ENCODE measurements at places on chromosomes 1 and 21. TPM values are rescaled to one million over a fixed set of nuclear protein-coding genes. Genes with fewer than 3 reads are reported as not detected.

DNA sequence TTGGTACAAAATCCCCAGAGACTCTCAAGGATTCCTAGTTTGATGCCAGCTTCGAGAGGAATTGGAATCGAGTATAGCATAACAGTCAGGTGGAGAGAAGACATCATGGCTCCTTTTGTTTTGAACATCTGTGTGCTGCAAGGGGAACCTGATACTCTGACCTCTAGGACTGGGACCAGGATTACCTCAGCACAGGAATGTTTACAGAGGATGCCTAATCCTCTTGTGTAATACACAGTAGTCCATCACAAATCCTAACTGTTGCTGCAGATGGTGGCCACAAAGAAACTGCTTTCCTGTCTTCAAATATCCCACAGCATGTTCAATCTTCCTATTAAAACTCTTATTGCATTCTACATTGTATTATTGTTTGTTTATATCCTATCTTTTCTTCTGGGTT is 111.8 kb upstream of the PRMT6 start:
- H3K4me3 ChIP-seq = no peak overlapping the region
- H3K36me3 ChIP-seq = no peaks in the 10 kb centered on the region

GRCh38 chr1:172821609-172822274 is 162.8 kb downstream of the FASLG start:
- H3K36me3 ChIP-seq = no peaks in the 10 kb centered on the region
- H3K27me3 ChIP-seq = no peaks in the 10 kb centered on the region
- no peak overlapping the region for H3K27ac ChIP-seq
- H3K4me3 ChIP-seq = no peak overlapping the region

DNA sequence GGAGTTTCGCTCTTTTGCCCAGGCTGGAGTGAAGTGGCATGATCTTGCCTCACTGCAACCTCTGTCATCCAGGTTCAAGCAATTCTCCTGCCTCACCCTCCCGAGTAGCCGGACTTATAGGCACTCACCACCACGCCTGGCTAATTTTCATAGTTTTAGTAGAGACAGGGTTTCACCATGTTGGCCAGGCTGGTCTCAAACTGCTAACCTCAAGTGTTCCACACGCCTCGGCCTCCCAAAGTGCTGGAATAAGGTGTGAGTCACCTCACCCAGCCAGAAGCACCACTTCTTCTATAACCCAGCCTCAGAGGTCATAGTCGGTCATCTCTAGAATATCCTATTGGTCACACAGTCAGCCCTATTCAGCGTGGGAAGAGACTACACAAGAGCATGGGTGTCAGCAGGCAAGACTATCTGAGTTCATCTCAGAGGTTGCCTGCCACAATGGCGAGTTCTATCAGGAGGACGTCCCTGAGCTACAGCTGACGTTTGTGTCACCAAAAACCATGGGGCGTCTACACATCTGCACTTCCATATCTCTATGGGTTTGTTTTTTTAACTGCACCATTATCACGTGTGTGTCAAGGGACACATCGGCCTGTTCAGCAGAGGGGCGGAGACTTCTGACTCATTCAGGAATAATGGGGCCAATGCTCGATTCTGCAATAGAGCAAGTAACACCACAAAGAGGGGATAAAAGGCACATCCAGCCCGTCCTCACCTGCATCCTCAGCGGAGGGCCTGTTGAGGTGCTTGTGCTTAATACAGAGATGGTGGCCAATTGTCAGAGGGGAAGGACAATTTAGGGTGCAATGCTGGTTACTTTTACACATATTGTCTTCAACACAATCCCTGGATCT is 256.3 kb upstream of the IRF2BP2 start:
- H3K36me3 ChIP-seq = no peaks in the 10 kb centered on the region
- no peak overlapping the region for H3K27ac ChIP-seq
- H3K4me3 ChIP-seq = no peak overlapping the region
- peak; percentile 7 for DNase-seq

GRCh38 chr1:1910651-1911331 is 4.3 kb upstream of the CALML6 start:
- H3K27ac ChIP-seq = no peak overlapping the region
- H3K27me3 ChIP-seq = no peaks in the 10 kb centered on the region
- no peak for DNase-seq
- peaks cover 5% of the 10 kb centered on the region for H3K4me1 ChIP-seq

DNA sequence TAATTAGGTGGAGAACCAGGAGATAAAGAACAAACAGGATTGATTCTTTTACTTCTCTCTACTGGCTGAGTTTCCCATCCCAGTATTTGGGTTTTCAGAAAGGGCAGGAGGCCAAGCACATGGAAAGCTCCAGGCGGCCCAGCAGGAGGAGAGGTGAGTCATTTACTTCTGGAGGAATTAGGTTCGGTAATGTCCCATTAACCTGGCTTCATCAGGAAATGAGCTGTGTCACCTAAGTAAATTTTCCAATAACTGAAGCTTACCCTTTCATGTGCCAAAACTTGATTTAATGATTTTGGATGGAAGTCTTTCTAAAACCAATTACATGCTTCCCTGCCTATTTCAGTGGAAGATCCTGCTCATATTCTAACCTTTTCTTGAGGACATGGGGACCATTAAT is 257.6 kb upstream of the USP24 start:
- peaks cover 47% of the 10 kb centered on the region for H3K27me3 ChIP-seq
- no peak overlapping the region for H3K27ac ChIP-seq
- H3K4me1 ChIP-seq = no peaks in the 10 kb centered on the region
- no peak for DNase-seq
- no peaks in the 10 kb centered on the region for H3K36me3 ChIP-seq

GRCh38 chr1:209375671-209376365 is 207.7 kb upstream of the CAMK1G start:
- no peak overlapping the region for H3K4me3 ChIP-seq
- DNase-seq = no peak
- H3K27ac ChIP-seq = no peak overlapping the region
- H3K4me1 ChIP-seq = no peaks in the 10 kb centered on the region
- H3K36me3 ChIP-seq = no peaks in the 10 kb centered on the region

- H3K4me1 ChIP-seq = no peaks in the 10 kb centered on the region
- no peaks in the 10 kb centered on the region for H3K36me3 ChIP-seq
- no peak for DNase-seq
- H3K27me3 ChIP-seq = peaks cover 16% of the 10 kb centered on the region
- H3K27ac ChIP-seq = no peak overlapping the region
These were observed 661.3 kb upstream of the USP24 start for GRCh38 chr1:55876276-55877060.

GRCh38 chr1:154137888-154138287 is 17.0 kb downstream of the NUP210L start:
- no peaks in the 10 kb centered on the region for H3K36me3 ChIP-seq
- no peak overlapping the region for H3K27ac ChIP-seq
- H3K4me3 ChIP-seq = no peak overlapping the region
- no peaks in the 10 kb centered on the region for H3K27me3 ChIP-seq

DNA sequence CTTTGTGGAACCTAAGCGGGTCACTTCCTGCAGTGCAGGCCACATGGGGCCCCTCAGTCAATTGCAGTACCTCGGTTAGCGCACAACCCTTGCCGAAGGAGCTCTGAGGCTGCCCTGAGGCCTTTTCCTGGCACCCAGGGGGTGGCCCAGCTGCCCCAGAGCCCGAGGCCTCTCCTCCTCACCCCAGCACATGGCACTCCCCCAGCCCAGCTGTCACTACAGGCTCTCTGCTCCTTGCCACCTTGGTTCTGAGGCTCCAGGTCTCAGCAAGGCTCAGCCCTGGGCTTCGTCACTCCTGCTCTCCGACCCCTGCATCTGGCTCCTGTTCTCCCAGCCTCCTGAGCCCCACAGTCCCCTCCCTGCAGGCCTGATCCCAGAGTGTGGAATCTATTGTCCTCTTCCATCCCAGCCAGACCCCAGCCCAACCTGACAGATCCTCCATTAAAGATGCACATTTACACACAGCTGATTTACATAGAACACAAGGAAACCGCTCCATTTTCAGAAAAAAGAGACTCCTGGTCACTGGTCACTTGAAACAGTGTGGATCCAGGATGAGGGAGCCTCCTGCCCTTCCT is 192.8 kb upstream of the POU3F1 start:
- no peaks in the 10 kb centered on the region for H3K36me3 ChIP-seq
- no peaks in the 10 kb centered on the region for H3K4me1 ChIP-seq
- no peaks in the 10 kb centered on the region for H3K27me3 ChIP-seq
- no peak for DNase-seq

DNA sequence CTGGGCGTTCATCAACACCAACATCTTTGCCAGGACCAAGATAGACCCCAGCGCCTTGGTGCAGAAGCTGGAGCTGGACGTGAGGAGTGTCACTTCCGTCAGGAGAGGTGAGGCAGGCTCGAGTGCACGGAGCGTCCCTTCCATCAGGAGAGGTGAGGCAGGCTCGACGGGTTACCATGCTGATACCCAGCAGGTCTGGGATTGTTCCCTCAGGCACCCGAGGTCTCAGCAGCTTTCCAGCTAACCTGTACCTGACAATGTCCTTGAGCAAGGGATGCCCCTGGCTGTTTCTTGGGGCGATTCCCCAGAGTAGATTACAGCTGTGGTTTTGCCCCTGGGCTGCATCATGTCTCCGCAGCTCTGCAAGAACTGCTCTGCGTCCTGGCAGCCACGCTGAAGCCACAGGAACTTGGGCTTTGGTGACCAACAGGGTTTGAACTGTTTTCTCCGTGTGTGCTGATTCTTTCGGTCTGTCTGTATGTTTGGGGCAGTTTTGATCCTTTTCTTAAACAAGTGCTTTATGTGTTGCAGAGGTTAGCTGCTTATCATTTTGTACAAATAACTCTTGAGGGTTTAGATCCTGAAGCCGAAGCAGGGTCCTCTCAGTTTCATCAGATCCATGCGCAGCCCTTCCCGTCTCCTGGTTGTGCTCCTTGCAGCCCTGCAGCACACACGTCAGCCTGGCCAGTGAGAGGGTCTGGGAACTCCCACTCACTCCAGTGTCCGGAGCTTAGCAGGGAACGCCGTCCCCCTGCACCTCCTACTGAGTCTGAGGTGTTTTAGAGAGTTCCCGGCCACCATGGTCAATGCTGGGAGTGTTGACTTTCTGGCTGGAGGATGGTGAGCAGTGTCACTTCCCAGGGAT is 4.1 kb downstream of the SLX9 start:
- H3K36me3 ChIP-seq = peaks cover 55% of the 10 kb centered on the region
- peaks cover 11% of the 10 kb centered on the region for H3K4me1 ChIP-seq
- no peaks in the 10 kb centered on the region for H3K27me3 ChIP-seq
- H3K4me3 ChIP-seq = no peak overlapping the region
- no peak overlapping the region for H3K27ac ChIP-seq

DNA sequence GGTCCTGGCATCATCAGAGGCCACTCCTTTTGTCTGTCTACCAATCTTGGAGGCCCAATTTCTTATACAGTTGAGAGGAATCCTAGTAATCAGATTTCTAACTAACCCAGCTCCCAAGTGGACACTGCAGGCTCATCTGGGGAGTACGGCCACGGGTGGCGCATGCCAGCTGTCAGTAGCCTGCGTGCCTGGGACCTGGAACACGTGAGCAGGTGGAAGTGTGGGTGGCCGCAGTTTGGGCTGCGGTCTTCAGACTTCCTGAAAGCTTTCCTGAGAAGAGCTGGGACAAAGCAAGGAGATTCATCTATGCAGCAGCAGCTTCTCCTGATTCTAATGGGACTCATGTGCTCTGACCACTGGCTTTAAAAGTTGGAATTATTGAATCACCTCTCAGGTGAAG is 12.4 kb downstream of the ADORA3 start:
- no peak overlapping the region for H3K4me3 ChIP-seq
- DNase-seq = no peak
- H3K4me1 ChIP-seq = no peaks in the 10 kb centered on the region

DNA sequence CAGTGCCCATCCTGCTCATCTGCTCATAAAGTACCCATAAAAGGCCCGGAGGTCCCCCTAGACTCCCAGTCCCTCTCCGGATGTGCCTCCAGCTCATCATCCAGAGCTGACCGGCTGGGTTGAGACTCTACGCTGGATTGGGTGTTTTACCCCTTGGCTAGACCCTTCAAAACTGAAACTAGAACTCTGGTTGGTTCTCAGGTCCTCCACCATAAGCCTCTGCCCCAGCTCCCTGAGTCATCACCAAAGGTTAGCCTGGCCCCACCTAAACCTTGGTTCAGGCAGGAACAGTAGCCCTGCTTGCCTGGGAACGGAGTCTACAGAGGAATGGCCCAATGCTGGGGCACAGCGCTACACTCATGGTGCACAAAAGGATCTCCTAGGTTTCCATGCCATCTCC is 75.1 kb downstream of the TLR5 start:
- no peak overlapping the region for H3K4me3 ChIP-seq
- no peaks in the 10 kb centered on the region for H3K4me1 ChIP-seq
- DNase-seq = no peak
- H3K27me3 ChIP-seq = no peaks in the 10 kb centered on the region
- H3K27ac ChIP-seq = no peak overlapping the region

DNA sequence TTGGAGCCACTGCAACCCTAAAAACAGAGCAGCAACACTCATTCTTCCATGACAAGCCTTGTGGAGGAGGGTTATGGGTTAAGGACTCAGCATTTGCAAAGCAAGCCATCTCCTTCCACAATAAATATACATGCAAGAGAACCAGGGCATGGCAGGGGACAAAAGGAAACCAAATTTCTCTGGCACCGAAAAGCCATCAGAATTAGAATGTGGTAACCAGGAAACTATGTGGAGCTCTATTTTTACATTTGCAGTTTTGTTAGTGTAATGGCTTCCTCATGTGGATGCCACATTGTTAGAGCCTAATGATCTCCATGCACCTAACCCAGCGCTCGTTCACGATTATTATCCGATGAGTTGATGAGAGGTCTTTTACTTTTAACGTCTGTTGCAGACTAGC is 91.7 kb downstream of the NAV1 start:
- H3K36me3 ChIP-seq = no peaks in the 10 kb centered on the region
- no peak for DNase-seq
- peaks cover 19% of the 10 kb centered on the region for H3K4me1 ChIP-seq
- no peaks in the 10 kb centered on the region for H3K27me3 ChIP-seq
- H3K27ac ChIP-seq = no peak overlapping the region
- H3K4me3 ChIP-seq = no peak overlapping the region

- no peak overlapping the region for H3K27ac ChIP-seq
- H3K27me3 ChIP-seq = no peaks in the 10 kb centered on the region
- DNase-seq = no peak
- H3K4me1 ChIP-seq = no peaks in the 10 kb centered on the region
- H3K36me3 ChIP-seq = no peaks in the 10 kb centered on the region
These were observed 60.8 kb downstream of the LRRN2 start for GRCh38 chr1:204624631-204625216.

The STXBP3 gene
- total RNA-seq = 23.6 TPM

The GJA9 gene
- not detected for total RNA-seq

The ERICH3 gene
- total RNA-seq = not detected

The CYYR1 gene
- 89.1 TPM for total RNA-seq

The SPRR2B gene
- total RNA-seq = not detected

The ATP1A2 gene
- not detected for total RNA-seq

The FLG2 gene
- total RNA-seq = not detected

The PLOD1 gene
- total RNA-seq = 94.8 TPM

The GPR37L1 gene
- total RNA-seq = not detected

The KLHL20 gene
- 17.7 TPM for total RNA-seq

The FCAMR gene
- total RNA-seq = not detected

The NCMAP gene
- total RNA-seq = not detected

The RNU1-4 gene
- 1,866 TPM for total RNA-seq
